ENCODE measurements at places on chromosomes 7 and 10.

- DNase-seq, result no peak
Observed at GRCh38 chr10:46326971-46327370, 40.2 kb downstream of the ANTXRL start.

DNA sequence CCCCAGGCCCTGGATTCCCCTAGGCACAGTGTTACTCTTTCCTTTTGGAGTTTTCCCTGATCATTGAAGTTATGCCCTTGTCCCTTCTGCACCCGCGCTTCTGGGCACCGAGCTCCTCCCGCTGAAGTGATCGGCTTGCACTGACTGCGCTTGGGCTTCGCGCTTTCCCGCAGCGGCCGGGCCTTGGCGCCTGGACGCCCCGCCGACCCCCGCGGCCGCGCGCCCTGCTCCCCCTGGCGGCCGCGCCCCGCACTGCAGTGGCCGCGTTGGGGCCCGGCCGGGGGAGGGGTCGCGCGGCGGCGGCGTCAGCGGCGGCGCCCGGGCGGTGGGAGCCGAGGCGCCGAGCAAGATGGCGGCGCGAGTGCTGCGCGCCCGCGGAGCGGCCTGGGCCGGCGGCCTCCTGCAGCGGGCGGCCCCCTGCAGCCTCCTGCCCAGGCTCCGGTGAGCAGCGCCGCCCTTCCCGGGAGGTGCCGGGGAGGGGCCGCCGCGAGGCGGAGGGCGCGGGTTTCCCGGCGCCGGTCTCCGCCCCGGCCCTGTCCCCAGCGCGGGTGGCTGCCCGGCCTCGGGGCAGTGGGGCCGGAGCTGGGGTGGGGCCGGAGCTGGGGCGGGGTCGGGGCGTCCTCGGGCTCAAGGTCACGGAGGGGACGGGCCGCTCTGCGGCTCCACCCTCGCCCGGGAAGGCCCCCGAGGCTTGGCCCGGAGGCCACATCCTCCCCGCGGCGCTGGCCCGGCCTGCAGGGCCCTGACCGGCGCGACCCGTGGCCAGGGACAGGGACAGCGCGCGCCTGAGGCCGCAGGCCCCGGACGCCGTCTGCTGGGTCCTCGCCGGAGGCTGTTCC is at the start of gene NIPSNAP2:
Gene NIPSNAP2 (plus strand): TSS at position 325 of the 839 bp plus-strand sequence. CDS start 25 bp downstream, at position 350.
- DNase-seq, result peak; percentile 72

- DNase-seq, result peak; percentile 74
Observed at GRCh38 chr10:103192451-103193106, 493 bp downstream of the NT5C2 start.

DNA sequence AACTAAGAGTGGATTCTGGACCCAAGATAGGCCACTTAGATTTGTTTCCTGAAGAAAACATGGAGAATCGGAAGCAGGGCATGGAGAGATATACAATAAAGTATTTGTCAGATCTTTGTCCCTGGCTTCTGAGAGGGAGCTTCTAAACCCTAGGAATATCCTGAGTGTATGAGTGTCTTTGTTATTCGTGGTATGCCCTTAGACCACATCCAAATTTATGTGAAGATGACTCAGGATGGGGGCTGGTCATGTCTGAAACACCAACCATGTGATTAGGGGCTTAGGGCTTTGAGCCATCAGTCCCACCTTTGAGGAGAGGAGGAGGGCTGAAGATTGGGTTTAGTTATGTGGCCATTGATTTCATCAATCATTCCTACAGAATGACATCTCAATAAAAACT is 69.7 kb upstream of the PLPP4 start:
- DNase-seq, result no peak

- peak; percentile 84 for DNase-seq
Observed at GRCh38 chr10:78290131-78290750, 256.6 kb downstream of the RPS24 start.

- DNase-seq, result no peak
Observed at GRCh38 chr10:31678575-31679516, 249.8 kb downstream of the ARHGAP12 start.

DNA sequence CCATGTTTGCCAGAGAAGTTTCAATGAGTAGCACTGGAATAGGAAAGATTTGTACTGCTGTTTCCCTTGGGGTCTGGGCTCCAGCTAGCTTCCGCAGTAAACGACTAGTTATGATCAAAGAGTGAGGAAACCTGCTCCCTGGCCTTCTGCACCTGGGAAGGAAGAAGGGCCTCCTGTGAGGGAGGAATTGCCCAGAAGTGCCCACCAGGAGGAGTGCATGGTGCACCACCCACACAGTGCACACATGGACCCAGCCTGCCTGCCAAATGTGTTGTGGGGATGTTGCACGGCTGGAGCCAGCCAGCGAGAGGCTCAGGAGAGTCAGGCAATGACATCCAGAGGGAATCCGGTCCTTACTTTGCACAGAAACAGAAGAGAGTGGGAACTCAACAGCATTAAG is 27.0 kb upstream of the FAM107B start:
- DNase-seq, result peak; percentile 10

- no peak for DNase-seq
Observed at GRCh38 chr7:132871419-132871818, 210.5 kb downstream of the CHCHD3 start.

GRCh38 chr10:77932016-77932715 is 5.6 kb upstream of the DLG5 start:
- no peak for DNase-seq

GRCh38 chr7:50633414-50633710 is 68.2 kb upstream of the DDC start:
- no peak for DNase-seq

DNA sequence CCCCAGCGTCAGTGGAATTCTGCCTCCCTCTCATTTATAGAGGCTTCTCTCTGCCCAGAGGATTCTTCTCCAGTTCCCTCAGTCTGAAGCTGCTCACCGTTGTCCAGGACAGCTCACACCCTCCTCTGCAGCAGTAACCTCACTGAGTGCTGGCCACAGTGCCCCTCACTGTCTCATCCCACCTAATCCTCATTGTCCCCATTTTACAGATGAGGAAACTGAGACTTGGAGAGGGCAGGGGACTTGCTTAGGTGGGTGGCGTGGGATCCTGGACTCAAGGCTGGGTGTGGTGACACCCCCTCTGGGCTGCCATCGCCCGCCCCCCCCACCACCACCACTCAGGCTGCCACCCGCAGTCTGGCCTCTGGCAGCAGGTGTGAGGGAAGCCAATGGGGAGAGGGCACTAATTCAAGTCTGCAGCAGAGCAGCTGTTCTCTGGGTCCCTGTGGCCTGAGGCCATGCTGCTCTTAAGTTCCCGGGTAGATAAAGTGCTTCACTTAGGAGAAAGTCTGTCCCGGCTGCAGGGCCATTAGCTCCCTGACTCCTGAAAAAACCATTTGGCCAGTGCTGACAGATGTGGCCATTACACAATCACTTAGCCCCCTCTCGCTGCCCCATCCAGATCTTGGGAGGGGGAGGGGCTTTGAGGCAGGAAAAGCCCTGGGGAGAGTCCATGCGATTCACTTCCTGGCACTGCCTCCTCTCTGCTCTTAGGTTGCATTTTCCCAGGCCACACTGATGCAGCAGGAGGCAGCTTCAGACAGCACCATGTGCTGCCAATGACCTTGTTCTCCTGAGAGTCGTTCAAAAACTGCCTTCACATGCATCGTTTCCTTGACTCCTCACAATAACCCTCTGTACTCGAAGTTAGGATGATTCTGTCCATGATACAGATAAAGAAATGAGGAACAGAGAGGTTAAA is 36.3 kb downstream of the DRGX start:
- peak; percentile 34 for DNase-seq

GRCh38 chr10:22379059-22379458 is 33.8 kb downstream of the SPAG6 start:
- DNase-seq, result no peak

DNA sequence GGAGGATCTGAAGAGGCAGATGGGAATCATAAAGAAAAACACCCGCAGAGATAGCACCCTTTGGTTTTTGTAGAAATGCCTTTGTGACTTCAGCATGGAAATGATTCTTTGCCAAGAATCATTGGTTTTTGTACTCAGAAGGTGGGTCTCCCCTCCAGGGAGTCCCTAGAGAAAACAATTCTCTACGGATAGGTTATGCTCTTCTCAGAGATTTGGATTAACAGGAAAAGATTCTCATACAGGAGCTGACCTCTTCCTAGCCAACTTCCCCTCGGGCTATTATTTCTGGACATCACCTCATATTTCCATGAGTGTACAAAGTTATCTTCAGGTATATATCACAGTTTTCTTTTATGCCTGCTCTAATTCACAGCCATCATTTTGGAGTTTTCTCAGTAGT is 274.2 kb upstream of the HABP2 start:
- no peak for DNase-seq

DNA sequence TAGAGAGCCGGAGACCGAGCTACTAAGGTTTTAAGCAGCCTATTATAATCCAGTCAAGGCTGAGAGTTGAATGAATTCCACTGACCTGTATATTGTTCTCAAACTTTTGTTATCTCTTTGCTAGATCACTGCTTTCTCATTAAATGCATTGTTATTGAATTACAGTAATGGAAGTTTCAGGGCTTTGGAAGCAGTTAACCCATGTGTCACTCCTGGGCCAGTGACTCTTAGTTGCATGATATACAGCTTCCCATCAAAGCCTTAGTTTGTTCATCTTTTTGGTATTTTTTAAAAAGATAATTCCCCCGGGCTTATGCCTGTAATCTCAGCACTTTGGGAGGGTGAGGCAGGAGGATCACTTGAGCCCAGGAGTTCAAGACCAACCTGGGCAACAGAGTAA is 55.4 kb upstream of the KIAA1217 start:
- DNase-seq, result no peak

DNA sequence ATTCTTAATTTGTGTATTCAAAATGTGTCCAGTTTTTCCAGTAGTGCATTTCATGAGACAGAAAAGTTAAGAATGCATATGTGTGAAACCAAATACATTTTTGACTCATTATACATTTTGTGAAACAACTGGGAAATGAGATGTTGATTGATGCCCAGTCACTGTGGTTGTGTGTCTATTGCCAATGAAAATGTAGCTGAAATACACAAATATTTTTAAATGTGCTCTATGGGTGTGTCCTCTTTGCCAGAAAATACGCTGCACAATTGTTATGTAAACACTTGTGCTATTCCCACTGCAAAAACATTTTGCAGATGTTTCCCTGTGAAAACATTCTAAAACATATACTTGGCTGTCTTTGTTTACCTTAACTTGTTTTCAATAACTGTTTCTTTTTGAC is 395.2 kb downstream of the TFEC start:
- DNase-seq, result no peak

GRCh38 chr7:28121496-28121895 is 59.1 kb downstream of the JAZF1 start:
- no peak for DNase-seq

GRCh38 chr7:3107889-3108570 is 64.4 kb upstream of the CARD11 start:
- DNase-seq, result no peak

GRCh38 chr7:15853832-15854470 is 167.5 kb upstream of the MEOX2 start:
- no peak for DNase-seq

GRCh38 chr10:71314028-71314693 is 4.9 kb upstream of the SLC29A3 start:
- peak; percentile 78 for DNase-seq

GRCh38 chr7:37052705-37053104 is 328.4 kb upstream of the AOAH start:
- DNase-seq, result peak; percentile 5

DNA sequence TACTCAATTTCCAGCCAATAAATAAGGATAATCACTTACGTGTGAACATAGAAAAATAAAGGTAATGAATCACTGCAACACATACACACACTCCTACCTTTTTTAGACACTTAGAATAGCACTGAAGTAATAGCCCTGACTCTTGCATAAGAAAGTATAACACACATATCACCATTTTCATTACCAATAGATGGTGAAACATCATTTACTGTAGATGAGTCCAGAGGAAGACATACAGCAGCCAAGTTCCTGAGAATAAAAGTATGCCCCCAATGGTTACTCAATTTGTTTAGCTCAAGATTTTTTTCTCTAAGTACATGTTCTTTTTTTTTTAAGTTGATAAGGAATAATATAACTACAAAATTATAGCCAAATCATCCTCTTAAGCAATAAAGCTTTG is 316.3 kb downstream of the PARD3 start:
- no peak for DNase-seq

GRCh38 chr7:88772776-88773175 is 13.3 kb downstream of the ZNF804B start:
- DNase-seq, result no peak

DNA sequence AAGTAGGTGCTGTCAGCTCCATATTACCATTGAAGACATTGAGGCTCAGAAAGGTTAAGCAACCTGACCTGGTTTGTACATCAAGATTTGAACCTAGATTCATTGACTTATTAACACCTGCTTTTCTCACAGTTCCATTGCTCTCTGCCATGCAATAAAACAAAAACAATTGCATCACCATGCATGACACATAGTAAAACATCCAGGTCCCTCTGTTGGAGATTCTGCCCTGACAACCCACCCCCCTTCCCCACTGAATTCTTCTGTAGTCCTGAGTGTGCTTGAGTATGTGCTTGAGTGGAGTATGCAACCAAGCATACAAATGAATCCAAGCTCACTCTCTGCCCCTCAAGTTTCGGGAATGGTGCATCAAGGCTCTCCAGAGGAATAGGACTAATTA is 6.0 kb upstream of the LMBR1 start:
- no peak for DNase-seq

DNA sequence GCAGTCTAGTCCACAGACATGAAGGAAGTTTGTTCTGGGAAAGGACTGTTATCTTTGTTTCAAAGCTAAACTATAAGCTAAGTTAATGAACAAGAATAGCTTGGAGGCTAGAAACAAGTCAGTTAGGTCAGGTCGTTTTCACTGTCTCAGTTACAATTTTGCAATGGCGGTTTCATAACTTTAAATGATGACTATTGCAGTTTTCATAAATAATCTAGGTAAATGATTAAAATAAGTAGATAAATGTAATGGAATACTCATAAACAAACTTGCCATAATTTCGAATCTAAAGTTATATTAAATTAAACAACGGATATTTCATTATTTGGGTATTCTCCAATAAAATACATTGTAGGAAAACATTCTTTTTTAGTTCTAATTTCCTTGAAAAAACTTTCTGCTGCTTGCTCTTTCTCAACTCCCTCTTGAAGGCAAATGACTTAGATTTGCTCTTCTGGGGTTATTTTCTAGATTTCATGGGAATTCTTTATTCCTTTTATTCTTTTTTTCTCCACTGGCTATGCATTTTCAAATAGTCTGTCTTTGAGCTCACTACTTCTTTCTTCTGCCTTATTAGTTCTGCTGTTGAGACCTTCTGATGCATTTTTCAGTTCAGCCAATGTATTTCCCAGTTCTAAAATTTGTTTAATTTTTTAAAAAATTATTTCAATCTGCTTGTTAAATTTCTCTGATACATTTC is 103.8 kb upstream of the APBB1IP start:
- DNase-seq, result no peak
